Cerebellar nuclear complex (tissue), 1 donor: ENCODE measurements at places on chromosomes 1 and 21.

GRCh38 chr1:77539519-77540142, 142.8 kb downstream of the ZZZ3 start:
- DNase-seq: no peak

DNA sequence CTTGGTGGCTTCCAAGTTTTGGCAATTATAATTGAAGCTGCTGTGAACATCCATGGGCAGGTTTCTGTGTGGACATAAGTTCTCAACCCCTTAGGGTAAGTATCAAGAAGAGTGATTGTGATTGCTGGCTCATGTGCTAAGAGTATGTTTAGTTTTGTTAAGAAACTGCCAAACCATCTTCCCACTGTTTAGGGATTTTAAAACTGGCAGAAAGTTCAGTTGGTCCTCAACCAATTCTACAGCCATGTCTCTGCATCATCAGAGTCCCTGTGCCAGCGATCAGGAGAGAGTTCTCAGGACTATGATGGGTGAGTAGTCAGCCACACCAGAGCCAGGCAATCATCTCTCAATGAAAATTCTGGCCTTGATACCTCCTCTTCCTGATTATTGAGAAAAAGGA, 193.8 kb downstream of the ZC3H11B start:
- DNase-seq: no peak

DNA sequence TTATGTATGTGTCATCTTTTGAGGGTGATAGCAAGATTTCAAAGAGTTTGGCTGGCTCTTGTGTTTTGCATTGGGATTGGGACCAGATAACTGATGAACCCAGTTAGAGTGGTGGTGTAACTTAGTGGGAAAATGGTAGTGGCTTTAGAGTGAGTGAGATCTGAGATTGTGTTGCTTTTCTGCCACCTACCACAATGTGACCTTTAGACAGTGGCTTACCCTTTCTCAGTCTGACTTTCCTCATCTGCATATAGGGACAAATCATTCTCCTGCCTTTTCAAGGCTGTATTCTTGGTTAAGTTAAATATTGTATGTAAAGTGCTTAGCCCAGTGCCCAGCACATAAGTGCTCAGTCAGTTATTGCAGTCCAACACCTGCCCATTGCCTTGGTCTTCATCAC, 31.3 kb downstream of the CENPF start:
- no peak for DNase-seq

DNA sequence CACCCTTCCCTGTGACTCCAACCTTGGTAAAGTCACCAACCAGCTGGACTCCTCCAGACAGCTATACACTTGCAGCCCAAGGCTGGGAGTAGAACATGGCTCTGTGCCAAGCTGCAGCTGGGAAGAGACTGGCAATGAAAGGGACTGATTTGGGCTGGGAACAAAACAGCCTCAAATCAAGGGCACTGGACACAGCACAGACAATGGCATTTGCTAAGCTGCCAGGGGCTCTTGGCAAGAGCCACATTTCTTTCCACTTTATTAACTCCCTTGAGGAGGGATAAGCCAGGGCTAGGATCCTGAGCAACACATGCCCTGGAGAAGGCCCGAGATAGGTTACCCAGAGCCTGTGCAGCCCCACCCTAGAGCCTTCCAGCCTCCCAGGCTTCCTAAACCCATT, 12.0 kb downstream of the SYT11 start:
- DNase-seq: peak; percentile 78

- DNase-seq: no peak
Measured at GRCh38 chr1:80202118-80202517, 1195.6 kb upstream of the ADGRL4 start.

DNA sequence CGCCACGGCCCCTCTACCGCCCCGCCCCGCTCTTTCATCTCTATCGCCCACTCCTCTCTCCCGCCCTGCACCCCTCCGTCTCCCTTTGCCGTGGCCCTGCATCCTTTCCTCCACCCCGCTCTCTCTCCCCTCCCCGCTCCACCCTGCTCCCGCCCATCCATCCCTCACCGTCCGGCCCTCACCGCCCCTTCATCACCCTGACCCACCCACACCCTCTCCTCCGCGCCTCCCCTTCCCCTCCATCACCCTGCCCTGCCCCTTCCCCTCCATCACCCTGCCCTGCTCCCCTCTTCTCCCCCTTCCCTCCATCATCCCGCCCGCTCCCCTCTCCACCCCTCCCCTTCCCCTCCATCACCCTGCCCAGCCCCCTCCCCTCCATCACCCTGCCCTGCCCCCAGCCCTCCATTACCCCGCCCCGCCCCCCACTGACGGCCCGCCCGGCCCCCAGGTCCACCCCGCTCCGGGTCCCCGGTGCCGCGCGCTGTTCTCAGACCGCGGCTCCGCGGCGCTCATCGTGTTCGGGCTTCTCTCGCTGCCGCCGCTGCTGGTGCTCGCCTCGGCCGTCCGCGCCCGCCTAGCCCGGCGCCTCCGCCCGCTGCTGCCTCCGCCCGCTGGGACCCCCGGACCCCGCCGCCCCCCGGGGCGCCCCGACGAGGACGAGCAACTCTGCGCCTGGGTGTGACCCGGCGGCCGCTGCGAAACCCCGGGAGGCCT, 6.2 kb upstream of the ANKRD65 start:
- DNase-seq: no peak

GRCh38 chr1:12249181-12249580, 19.4 kb downstream of the VPS13D start:
- no peak for DNase-seq

GRCh38 chr1:6652986-6653385, 28.3 kb downstream of the THAP3 start:
- no peak for DNase-seq

DNA sequence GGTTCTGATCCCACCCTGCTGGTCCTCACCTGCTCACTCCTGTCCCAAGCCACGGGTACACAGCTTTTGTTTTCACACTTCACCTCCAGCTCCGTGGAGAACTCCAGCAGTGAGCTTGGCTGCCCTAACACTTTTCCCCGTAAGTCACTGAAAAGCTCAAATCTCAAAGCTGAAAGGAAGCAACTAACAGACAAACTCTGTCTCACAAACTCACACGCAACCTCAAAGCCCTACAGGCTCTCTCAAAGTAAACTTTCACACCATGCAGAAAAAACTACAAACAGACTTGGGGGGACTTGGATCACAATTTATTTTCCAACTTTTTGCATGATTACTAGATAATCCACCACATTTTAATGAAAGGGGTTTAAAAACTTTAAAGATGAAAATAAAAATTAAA, 88.3 kb downstream of the AK5 start:
- DNase-seq: no peak

GRCh38 chr1:164971921-164972415, 384.5 kb downstream of the LMX1A start:
- DNase-seq: no peak

DNA sequence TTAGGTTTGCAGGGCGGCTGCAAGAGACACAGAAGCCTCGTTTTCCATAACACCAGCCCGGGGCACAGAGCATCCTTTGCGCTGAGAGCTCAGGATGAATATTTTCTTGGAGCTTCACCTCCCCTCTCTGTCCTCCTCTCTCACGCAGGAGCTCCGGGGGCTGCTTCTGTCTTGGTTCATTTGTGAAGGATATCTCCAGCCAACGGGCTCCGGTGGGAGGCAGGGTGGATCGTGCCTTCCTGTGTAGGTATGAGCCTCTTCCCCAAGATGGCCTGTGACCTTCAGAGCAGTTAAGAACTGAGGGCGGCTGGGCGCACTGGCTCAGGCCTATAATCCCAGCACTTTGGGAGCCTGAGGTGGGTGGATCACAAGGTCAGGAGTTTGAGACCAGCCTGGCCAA, 319.0 kb upstream of the C1orf174 start:
- no peak for DNase-seq

GRCh38 chr1:35563166-35563565, 5.6 kb downstream of the NCDN start:
- no peak for DNase-seq

- no peak for DNase-seq
Measured at GRCh38 chr21:39164523-39164922, 18.7 kb downstream of the PSMG1 start.

DNA sequence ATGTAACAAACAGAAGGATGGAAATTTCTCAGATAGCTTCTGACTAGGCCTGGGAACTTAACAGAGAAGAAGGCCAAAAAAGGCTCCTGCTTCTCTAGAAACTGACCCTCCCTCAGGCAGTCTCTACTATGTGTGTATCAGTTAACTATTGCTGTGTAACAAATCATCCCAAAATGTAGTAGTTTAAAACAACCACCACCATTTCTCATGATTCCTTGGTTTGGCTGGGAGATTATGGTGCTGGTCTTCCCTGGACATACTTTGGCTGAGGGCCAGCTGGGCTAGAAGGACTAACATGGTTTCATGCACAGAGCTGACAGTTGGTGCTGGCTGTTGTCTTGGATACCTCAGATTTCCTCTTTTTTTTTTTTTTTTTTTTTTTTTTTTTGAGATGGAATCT, 26.2 kb upstream of the CNN3 start:
- no peak for DNase-seq

DNA sequence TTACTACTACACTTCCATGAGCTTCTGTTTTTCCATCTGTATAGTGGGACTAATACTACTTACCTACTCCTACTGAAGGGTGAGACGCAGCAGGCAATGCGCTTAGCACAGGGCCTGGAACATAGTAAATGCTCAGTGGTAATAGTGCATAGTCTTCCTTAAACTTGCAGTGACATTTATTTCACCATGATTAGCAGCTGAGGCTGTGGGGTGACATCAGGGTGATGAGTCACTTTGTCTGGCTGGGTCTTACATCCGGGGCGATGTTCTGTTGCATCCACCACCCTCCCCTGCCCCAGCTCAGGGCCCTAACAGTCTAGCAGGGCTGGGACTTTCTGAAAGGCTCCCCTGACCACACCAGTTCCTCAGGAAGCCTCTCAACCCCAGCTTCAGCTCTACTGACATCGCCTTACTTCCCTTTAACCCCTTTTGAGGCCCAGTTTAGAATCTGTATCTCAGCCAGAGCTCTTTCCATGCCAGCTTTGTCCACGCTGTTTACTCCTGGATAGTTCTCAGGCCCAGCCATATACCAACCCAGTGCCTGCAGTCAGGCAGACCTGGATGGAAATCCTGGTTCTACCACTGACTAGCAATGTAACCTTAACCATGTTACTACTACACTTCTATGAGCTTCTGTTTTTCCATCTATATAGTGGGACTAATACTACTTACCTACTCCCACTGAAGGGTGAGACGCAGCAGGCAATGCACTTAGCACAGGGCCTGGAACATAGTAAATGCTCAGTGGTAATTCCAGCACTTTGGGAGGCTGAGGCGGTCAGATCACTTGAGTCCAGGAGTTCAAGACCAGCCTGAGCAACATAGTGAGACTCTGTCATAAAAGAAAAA, 66.3 kb downstream of the CD58 start:
- no peak for DNase-seq

- no peak for DNase-seq
Measured at GRCh38 chr1:215777370-215777925, 210.3 kb downstream of the KCTD3 start.

DNA sequence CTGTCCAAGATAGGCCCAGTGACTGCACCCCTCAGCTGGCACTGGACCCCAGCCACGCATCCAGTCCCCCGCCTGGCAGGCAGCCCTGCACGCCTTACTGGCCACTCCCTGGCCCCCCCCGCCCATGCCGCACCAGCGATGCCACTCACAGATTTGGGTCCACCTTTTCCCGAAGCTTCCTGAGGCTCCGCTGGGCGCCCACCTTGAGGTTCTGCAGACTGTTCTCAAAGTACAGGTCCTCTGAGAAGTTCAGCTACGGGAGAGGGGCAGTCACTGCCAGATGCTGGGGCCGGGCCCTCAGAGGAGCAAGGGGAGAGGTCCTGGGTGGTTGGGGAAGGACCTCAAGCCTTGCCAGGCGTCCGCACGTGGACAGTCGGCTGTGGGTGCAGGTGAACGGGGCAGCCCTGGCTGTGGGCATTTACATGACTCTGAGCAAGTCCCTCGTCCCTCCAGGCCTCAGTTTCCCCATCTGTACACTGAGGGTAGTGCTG, 8.1 kb downstream of the PRXL2B start:
- DNase-seq: no peak

GRCh38 chr1:151281225-151281968, 702 bp upstream of the ZNF687 start:
- peak; percentile 99 for DNase-seq

- DNase-seq: no peak
Measured at GRCh38 chr21:34367320-34367935, 3.6 kb downstream of the KCNE2 start.

DNA sequence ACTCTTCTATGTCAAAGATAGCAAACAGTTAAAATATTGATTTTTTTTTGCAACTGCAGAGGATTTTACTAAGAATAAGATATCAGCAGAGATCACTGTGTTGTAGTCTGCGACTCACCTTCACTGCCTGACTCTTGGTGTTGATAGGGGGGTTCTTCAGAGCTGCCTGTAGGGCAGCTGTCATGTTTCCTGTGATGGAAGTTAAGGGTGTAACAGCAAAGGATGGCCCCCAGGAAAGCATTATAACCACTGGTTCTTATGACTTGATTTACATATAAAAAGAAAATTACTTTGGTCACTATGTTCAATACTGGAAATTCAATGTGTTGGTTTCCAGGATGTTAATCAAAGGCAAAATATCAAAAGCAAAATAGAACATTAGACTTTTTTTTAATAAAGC, 2.6 kb downstream of the ARPC5 start:
- no peak for DNase-seq

GRCh38 chr1:48844187-48844586, 67.5 kb upstream of the BEND5 start:
- no peak for DNase-seq

DNA sequence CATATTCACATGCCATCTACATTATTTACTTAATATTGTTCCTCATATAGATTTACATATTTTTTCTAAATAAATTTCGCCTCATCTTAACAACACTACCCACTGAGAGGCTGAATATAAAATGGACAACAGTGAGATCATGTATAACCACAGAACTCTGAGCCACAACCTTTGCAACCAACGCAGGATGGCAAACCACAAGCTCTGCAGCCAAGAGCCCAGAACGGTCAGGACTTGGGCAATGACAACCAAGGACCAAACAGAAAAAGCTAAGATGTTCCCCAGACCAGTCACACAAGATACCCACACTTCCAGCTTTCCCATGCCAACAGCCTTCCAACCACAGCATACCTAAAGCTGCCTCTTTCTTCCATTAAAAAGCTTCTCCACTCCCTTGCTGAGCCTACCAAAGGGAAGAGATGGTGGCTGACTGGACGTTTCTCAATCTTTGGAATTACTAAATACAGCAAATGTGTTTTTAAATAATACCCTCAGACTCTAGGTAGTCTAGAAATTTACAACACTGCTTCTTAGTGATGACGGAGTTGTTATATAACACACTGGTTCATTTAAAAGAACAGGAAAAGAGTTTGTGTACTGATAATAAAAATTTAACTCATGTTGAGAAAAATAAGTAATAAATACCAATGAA, 117.9 kb downstream of the AKT3 start:
- no peak for DNase-seq

DNA sequence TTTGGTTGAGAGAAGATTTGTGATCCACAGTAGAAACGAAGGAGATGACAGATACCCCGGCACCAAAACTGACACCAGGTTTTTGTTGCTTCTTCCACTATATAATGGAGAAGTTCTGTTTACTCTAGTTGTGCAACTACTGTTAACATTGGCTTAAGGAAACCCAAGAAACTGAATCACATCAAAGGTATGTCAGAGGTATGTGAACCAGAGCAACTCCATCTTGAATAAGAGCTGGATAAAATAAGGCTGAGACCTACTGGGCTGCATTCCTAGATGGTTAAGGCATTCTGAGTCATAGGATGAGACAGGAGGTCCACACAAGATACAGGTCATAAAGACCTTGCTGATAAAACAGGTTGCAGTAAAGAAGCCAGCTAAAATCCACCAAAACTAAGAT, 173.7 kb upstream of the CAMK1G start:
- no peak for DNase-seq

GRCh38 chr1:55049271-55049913, 10.0 kb downstream of the PCSK9 start:
- DNase-seq: no peak

GRCh38 chr1:201904579-201904978, 15.9 kb downstream of the SHISA4 start:
- no peak for DNase-seq
